Testis (tissue), 5 donors: ENCODE measurements at places on chromosomes 2 and 18.

DNA sequence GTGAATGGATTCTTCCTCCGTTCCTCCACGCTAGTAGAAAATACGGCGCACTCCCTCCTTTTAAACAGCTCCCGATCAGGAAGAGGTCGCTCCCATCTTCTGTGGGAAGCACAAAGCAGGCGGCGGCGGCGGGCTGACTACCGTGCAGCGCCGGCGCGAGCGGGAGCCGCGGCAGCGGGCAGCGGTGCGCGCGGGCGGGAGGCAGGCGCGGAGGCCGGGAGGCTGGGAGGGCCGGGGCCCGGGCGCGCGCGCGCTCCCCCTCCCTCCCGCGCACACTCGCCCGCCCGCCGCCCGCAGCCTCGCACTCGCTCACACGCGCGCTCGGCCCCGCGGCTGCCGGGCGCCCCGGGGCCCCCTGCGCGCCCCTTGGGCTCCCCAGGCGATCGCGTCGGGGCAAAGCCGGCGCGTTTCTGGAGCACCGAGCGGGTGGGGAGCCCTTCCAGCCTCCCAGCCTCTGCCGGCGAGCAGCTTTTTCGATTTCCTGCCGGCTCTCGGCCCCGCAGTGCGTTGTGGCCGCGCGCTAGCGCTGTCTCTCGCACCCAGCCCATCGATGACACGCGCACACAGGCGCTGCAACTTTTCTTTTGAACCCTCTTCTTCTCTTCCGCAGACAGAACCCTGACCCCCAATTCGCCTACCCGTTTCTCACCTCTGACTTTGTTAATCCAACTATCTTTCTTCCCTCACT is at the start of gene SLC8A1:
Gene SLC8A1 (minus strand): TSS at position 173 of the 688 bp plus-strand sequence.
- peak; percentile 34 for DNase-seq

- peak; percentile 71 for DNase-seq
Measured at GRCh38 chr2:218396688-218397462, 2.8 kb upstream of the CTDSP1 start.

DNA sequence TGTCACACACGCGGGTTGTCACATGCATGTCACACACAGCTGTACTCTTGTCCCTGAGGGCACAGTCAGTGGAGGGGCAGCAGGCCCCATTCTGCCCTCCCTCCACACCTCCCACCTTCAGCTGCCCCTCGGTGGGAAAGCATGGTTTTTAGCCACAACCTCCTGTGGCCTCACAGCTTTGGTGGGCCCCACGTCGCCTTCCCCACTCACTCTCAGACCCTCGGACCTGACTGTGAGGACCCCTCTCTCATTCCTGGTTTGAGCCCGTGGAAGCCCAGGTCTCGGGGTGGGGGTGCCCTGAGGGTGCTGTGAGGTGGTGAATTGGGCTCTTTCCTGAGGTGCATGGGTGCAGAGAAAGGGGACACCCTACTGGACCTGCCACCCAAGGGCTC is 19.9 kb downstream of the KCNG2 start:
- no peak for DNase-seq

DNA sequence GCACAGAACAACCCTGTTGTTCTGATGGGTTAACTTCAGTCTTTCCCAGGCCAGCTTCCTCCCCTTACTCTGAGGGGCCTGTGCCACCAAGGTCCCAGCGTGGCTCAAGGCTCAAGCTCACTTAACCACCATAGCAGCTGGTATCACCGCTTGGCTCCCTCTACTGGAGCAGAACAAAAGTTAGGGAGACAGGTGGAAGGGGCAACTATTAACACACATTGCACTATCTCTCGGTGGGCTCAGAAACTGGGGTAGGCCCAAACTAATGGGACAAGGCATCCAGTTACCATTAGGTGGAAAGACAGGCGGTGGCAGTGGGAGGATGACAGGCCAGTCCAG is 88.7 kb upstream of the ATL2 start:
- DNase-seq = peak; percentile 66

DNA sequence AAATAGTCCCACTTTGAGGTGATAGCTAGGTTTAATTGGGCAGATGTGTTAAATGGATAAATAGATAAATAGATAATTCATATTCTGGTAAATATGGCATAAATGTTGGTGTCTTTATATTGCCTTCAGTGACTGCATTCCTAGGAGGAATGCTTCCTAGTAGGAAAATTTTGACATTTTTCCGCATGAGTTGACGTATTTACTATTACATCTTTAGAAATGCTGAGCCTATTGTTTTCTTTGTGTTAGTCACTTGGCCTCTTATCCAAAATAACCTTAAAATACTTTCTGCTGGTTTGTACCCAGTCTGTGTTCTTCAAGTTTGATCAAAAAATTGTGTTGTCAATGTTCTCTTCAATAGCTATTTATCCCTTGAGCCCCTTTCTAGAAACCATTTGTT is 495.6 kb upstream of the ZEB2 start:
- no peak for DNase-seq

- no peak for DNase-seq
Measured at GRCh38 chr2:73937899-73938298, 11.2 kb downstream of the DGUOK start.

GRCh38 chr2:80145499-80145898 is 159.1 kb downstream of the LRRTM1 start:
- no peak for DNase-seq

DNA sequence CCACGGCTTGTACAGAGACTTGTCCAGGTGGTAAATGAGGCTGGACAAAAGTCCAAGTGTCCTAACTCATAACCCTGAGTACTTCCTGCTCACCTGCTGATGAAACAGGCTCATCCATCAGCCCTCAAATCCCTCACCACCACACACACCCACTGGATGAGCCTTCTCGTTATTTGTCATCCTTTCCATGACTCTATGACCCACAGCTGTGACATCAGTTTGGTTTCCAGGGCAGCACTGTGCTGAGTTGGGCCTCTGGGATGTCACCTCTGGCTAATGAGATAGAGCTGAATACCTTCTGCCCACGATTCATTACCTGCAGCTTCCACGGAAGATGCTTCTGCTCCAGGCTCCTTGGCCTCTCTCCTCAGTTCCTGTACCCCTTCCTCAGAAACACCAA is 39.4 kb downstream of the SLC14A2 start:
- DNase-seq = no peak

GRCh38 chr18:3154214-3154613 is 65.6 kb downstream of the MYOM1 start:
- no peak for DNase-seq

- DNase-seq = peak; percentile 45
Measured at GRCh38 chr2:174959787-174960186, 45.4 kb downstream of the CHN1 start.

DNA sequence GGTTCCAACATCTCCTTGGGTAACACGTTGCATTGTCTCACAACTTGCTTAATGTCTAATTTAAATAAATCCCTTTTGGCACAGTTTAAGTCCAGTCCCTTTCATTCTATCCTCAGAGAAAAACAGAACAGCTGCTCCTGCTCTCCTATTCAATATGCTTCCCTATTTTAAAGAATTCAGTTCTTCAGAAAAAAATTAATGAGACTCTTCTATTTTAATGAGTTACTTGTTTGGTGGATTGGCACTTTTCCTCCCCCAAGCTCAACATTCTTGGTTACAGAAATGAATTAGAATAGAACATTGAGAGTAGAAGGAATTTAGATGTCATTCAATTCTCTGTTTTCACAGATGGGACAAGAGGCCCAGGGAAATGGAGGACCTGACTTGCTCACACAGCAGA is 116.9 kb upstream of the ATP8B1 start:
- DNase-seq = no peak

- DNase-seq = no peak
Measured at GRCh38 chr18:32612651-32613050, 142.0 kb upstream of the GAREM1 start.

- DNase-seq = peak; percentile 42
Measured at GRCh38 chr2:105969552-105969951, 224.5 kb downstream of the UXS1 start.

DNA sequence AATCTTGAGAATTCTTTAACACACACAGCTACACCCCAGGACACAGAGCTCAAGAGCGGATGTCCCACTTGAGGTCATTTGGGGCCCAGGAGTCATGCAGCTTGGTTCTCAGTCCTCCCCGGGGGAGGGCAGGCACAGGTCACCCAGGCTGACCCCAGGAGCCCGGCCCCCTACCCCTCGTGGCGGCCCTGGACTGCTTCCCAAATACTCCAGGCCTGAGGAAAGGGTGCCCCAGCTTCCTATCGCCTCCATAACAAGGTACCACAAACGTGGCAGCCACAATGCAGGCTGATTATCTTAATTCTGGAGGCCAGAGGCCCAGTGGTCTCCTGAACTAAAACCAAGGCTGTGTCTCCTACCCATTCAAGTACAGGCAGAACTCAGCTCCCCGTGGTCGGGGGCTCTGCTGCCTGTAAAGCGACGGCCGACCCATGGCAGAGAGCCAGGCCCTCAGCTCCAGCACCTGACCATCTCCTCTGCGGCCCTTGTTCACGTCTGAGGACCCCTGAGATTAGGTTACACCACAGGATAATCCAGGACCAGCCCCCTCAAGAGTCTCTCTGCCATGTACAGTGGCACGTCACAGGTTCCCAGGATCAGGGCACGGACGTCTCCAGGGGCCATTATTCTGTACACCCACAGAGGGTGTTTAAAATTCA is 10.5 kb downstream of the SLC66A2 start:
- DNase-seq = peak; percentile 10

DNA sequence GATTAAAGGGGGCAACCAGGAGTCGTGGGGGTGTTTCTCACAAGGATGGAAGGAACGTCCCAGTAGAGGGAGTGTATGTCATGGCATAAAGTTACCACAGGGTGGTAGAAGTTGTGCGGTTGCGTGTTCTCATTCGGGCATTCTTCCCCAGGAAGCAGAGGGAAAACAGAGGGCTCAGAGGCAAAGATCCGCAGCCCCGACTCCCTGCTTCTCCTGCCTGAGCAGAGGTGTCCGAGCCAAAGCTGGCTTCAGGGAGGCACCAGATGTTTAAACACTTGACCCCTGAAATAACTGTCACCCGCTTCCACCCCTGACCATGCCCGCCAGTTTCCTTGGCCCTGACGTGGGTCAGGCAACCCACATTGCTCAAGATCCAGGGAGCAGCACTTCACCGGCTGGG is 83.7 kb downstream of the EN1 start:
- DNase-seq = no peak

- no peak for DNase-seq
Measured at GRCh38 chr2:46123013-46123412, 174.2 kb upstream of the EPAS1 start.
